ENCODE measurements at places on chromosomes 5 and 9.

DNA sequence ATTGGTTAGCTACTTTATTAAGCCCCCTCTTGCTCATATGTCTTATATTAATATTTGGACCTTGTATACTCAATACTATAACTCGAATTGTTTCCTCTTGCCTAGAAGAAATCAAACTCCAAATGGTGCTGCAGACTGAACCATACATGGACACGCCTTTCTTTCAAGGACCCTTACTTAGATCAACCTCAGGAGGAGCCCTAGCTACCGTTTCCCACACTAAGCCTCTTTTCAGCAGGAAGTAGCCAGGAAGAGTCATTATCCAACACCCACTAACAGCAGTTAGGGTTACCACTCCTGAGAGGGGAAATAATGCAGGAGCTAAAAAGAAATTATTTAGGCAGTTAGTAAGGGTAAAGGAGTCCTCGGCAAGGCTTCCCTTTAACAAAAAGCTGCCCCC, 243.8 kb upstream of the PUM3 start:
- no peak for DNase-seq

GRCh38 chr5:141605523-141606277, 13.1 kb downstream of the DIAPH1 start:
- DNase-seq = no peak

- DNase-seq = no peak
Measured at GRCh38 chr9:35976726-35977125, 18.8 kb upstream of the OR2S2 start.

- no peak for DNase-seq
Measured at GRCh38 chr5:149481485-149481884, 69.8 kb downstream of the CSNK1A1 start.

GRCh38 chr5:14399054-14399692, 182.4 kb upstream of the OTULINL start:
- no peak for DNase-seq

DNA sequence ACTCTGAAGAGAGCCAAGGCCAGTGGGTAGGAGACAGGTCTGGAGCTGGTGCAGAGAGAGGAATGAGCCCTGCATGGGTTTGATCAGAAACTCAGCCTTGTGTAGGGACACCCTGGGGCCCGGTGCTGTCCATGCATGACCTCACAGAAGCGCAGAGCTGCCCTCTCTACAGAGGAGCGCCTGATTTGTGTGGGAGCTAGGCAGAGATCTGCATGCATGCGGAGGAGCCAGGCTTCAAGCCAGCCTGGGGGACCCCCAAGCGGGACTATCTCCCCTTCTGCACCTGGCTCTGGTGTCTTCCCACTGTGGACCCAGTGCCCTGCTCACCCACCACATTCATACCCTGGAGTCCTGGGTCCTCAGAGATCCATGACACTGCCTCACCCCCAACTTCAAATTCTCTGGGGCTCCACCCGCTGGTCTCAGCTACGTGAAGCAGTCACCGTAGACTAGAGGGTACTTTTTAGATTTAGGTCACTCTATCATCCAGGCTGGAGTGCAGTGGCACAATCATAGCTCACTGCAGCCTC, 2.6 kb upstream of the LCN2 start:
- DNase-seq = no peak

GRCh38 chr9:4108754-4109465, 191.0 kb downstream of the GLIS3 start:
- DNase-seq = no peak

DNA sequence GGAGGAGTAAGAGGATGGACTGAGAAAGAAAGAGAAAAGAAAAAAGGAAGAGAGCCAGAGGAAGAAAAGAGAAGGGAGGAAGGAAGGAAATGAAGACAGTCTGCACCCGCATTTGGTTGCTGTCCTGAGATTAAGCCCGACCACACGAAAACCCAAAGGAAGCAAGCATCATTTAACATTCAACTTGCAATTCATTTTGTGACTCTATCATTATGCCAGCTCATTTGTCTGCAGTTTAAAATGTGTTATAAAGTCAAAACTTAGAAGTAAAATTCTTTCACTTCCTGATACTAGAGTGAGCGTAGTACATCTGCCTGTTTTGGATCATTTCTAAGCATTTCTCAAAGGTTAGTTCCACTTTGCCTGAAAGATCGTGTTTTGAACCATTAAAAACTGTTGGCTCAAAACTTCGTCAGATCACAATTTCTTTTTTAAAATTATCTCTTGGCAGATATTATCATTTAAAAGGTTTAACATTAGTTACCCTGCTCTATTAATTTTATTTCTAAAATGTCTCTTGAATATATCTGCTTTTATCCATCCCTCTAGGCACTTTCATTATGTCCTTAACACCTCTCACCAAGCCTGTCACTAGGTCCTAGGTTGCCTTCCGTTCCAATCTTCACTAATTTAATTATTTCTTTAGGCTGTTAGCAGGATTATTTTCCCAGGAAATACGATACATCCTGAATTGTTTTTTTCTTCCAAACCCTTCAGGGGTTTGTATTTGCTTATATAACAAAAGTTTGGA, 240.9 kb downstream of the TLE4 start:
- DNase-seq = no peak

DNA sequence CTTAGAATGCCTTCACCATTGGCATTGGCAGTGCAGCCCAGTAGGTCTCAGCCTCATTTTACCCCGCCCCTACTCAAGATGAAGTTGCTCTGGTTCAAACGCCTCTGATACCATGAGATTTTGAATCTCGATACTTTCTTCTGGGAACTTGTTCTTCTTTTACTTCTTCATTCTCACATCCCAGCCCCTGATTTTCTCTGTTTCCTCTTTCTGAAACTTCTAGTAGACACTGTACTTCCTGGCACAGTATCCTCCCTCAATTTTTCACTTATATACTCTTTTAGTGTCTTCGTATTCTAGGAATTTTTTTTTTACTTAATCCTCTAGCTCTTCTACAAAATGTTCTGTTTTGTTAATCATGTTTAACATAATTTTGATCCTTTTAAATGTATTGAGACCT, 13.1 kb upstream of the ZNF79 start:
- DNase-seq = no peak

DNA sequence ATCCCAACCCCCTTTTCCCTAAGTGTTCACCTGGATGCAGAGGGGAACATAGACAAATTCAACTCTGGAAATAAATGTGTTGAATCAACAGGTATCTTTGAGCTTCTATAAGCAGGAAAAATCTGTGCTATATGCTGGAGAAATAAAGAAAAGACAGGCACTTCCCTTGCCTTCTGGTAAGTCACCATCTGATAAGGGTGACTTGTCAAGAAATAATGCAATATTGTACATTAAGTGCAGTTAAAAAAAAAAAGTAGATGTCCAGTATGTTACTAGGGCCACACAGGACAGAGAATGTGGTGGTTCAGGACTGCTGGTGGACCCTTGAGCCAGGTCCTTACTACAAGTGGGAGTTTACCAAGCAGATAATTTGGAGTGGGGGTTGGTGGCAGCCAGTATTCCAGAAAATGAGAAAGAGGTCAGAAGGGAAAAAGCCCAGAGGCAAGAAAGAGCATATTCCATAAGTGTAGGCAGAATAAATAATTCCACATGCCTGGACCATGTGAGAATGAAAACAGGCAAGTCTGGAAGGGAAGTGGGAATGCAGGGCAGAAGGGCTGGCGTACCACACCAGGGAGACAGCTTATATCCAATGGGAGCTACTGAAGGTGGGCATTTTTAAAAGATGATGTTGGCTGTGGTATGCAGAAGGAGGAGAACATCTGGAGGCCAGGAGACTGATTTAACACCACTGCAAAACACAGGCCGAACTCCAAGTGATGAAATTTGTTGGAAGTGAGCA, 209.9 kb downstream of the SEMA5A start:
- no peak for DNase-seq

- DNase-seq = no peak
Measured at GRCh38 chr5:136018814-136019783, 9.7 kb upstream of the TGFBI start.

GRCh38 chr5:100788417-100788816, 114.7 kb downstream of the ST8SIA4 start:
- no peak for DNase-seq

DNA sequence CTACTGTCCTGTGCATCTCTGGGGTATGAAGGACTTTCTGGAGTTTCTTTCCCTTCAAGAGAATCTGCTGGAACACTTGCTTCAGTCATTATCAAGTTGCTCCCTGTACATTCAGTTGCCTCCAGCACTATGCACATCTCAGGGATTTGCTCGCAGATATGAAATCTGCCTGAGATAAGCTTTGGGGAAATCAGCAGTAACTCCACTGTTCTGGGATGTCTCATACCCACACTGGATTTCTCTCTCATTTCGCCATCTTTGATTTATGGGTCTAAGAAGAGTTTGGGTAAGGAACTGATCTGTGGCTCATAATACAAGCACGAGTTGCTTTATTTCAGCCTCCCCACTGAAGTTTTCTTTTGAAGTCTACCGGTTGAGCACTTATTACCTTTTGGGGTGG, 585.6 kb downstream of the PSAT1 start:
- no peak for DNase-seq

DNA sequence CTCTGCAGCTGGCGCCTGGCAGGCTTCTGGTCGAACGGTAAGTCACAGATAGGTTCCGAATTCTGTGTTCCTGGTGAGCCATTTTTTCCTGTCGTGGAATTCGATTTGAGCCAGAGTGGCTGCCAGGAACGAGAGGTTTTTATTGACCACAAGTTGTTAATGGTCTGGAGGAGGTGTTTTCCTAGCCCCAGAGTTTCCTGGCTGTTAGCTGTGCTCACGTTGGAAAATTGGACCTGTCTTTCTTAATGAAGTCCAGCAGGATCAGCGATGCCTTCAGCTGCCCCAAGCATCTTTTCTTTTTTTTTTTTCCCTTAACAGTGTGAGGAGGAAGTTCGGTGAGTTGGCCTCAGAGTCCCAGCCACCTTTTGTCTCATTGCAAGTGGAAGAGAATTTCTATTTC, 62.9 kb downstream of the COL5A1 start:
- DNase-seq = no peak

DNA sequence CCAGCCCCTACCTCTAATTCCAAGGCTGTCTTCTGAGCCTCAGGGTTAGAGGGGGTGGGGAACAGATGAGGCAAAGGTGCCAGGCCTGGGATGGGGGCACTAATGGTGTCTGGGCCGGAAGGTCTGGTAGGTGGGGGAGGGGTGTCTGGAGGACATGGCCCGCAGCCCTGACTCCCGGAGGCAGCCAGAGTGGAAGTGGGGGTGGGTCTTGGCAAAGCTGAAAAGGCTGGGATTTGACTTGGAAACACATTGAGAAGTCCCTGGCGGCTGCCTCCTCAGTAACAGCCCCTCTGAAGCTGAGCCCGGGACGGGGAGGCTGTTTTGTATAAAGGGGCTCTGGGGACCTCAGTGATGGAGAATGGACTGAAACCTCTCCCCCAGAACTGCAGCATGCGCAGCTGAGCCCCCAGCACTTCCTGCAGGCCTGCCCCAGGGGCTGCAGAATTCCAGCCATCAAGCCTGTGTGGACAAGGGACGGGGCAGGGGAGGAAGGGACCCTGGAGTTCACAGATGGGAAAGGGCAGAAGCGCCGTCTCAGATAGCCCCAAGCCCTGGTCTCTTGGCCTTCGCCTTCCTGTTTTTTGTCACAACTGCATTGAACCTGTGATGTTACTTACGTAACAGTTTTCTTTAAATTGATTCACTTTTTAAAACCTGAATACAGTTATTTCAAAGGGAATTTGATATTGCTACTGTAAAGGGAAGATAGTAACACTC, 49.3 kb upstream of the SYNPO start:
- DNase-seq = no peak

GRCh38 chr5:171494452-171495121, 75.1 kb downstream of the FGF18 start:
- DNase-seq = no peak

GRCh38 chr9:77602852-77603251, 45.3 kb downstream of the GNA14 start:
- DNase-seq = no peak

DNA sequence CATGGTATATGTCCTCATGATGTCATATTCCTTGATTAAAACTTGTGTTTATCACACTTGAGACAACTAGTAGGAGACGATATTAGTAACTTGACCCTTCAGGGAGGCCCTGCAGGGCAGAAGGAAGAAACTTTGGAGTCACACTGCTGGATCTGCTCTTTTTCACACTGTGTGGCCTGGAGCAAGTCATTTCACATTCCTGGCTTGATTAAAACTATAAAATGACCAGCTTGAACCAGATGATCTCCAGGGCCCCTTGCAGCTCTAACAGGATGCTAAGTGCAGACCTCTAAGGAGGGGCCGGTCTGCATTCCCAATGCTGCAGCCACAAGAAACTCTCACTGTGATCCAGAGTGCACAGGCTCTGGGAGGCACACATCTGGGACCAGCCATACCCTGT, 146.4 kb upstream of the ZNF366 start:
- no peak for DNase-seq

DNA sequence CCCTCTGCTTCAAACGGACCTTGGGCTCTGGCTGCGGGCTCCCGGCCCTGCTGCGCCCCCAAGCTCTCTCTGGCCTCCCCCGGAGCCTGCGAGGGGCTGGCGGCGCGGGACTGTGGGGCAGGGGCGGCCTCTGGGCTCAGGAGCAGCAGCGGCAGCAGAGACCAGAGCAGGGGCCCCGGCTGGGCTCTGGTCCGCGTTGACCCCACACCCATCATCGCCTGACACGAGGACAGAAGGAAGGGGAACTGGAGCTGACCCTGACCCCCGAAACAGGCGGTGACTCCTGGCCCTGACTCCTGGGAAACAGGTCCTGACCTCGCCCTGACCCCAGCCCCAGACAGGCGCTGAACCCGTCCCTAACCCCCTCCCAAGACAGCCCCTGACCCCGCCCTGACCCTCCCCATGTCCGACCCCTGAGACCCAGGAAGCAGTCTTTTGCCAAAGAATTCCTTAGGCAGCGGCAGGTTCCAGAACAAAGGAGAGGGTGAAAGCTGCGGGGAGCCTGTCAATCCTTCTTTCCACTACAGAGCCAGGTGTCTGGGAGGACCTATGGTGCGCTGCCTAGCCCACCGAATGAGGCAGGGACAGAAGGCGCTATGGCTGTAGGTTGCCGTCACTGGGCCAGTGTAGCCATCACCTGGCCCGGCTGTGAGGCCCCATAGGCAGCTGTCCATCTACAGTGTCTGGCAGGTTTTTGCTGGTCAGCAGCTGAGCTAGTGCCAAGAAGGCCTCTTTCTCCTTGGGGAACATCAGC, 74.7 kb upstream of the SPTLC1 start:
- no peak for DNase-seq

GRCh38 chr9:22356985-22357384, 89.6 kb upstream of the DMRTA1 start:
- DNase-seq = no peak

DNA sequence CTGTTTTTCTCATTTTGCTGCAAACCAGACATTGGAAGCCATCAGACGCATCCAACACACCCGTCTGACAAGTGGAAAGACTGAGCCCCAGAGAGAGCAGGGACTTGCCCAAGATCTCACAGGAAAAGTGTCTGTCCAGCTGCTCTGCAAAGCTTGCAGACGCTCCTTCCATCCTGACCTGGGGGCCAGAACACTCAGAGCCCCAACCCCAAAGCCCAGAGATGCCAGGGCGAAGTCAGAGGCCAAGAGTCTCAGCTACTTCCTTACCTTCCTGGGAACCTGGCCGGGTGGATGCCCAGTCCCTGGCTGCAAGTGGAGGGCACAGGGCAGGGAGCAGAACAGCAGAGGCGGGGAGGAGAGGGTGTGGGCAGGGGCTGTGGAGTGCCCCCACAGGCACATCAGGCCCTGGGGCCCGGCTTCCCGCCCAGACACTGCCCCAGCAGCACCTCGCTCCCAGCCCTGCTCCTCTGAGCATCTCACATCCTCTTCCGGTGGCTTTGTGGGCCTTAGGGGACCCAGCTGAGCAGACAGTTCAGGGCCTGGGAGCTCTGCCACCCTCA, 9.7 kb upstream of the RALGDS start:
- no peak for DNase-seq

All from anterior cingulate cortex (tissue), 58 donors.